ENCODE measurements at places on chromosomes 1 and 21.
A peak's percentile ranks its signal among the peaks of the same experiment; 100 is the strongest.

- DNase-seq, result no peak
These were observed 186.5 kb upstream of the GALNT2 start for GRCh38 chr1:229880271-229881170.

DNA sequence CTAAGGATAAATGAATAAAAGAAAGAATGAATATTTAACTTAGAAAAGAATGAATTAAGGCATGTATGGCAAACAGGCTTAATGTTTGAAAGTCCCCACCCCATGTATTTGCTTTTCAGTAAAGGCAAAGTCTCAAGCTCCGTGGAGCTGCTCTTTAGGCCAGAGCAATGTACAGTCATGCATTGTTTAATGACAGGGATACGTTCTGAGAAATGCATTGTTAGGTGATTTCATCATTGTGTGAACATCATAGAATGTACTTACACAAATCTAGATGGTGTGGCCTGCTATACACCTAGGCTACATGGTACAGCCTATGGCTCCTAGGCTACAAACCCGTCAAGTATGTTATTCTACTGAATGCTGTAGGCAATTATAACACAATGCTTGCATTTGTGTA is 51.6 kb upstream of the SPATA6 start:
- DNase-seq, result no peak

- DNase-seq, result no peak
These were observed 625 bp upstream of the DARS2 start for GRCh38 chr1:173823781-173824314.

DNA sequence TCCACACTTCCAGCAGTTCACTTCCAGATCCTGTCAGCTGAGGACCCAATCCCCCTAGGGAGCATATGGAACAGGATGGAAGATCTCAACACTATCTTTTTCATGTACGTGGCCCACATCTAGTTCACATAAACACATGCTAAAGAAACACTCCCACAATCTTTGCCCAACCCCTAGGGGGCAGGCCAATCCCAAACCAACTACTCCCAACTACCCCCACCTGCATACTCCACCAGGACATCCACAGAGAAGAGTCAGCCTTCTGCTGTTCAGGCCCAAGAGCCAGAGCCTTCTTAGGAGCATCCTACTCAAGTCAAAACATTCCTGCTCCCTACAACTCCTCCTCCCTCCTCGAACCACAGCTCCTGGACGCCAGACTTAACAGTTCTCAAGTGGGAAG is 5.6 kb upstream of the SLC5A9 start:
- DNase-seq, result no peak

GRCh38 chr1:180563026-180563827 is 4.5 kb downstream of the OVAAL start:
- no peak for DNase-seq

GRCh38 chr1:30508611-30509010 is 214.8 kb downstream of the MATN1 start:
- no peak for DNase-seq

DNA sequence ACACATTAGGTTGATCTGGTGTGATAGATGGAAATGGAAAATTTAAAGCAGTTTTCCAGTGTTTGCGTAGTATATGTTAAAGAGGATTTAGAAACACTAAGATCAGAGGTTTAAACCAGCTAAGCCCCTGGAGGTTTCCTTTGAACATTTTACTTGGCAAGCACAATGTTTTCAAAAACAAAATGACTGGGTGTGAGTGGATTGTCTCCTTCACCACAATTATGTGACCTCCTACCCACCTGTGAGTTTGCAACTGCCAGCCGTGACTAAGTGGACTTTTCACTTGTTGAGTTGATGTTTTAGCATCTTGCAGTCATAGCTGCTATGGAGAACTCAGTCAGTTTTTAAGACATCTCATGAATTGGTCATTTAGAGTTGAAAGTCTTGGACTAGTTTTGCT is 4.7 kb downstream of the CCDC190 start:
- no peak for DNase-seq

DNA sequence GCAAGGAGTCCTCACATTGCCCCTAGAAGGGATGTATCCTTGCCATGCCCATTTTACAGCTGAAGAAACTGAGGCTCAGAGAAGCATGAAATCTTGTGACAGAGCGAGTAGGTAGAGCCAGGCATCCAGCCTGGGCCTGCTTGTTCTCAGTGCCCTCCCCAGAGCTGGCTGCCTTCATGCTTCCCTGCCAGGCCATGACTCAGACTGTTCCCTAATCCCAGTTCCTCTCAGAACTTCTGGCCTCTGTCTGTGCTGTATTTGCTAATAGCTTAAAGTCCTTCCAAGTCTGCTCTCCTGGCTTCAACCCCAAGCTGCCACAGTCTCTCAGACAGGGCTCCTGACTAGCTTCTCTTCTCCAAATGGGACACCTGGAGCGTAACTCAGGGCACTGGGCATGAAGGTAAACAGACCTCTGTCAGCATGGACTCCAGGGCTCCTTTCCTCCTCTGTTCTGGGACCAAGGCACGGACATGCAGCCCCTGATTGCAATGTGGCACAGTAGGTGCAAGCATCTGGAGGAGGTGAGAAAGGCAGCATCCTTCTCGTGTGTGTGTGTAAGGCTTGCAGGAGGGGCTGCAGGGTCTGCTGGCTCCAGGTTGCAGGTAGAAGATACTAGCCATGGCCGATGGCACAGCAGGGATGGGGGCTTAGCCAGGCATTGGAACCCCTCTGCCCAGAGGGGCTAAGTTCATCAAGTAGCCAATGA is 122.7 kb downstream of the HMGB4 start:
- DNase-seq, result peak; percentile 48

GRCh38 chr21:28421716-28422524 is 570.8 kb downstream of the LTN1 start:
- no peak for DNase-seq

DNA sequence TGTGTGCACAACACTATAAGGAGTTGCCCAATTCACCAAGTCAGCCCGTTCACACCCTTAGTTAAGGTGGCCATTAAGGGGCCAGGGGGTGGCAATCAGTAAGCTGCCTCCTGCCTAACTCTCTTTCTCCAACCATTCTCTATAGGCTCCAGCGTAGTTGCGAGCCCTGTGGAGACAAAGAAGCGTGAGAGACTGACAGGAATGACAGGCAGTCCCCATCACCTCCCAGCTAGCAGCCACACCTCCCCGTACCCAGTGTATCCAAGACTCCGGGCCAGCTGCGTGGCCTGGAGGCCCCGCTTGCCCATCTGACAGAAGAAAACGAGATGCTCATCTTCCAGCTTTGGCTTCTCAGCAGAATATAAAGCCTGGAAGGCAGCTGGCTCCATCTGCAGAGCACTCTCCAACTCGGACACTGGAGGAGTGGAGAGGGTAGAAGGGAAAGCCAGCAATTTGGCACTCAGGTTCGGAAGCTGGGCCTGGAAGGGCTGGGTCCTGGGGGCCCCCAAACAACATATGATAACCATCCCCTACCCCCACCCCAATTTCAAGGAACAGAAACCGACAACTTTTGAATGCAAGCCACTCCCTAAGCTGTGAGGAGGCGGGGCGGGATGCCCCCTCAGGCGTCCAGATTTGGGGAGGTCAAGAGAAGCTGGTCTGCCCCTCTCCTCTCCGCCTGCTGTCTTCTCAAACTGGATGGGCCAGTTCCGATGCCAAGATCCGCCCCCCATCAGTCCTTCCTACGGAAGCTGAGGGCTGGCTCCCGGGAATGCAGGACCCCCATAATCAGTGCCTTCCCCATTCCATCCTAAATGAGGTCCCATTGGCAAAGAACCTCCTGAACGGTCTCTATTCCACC is 872 bp downstream of the TSTD1 start:
- DNase-seq, result no peak

GRCh38 chr1:226957714-226958113 is 17.6 kb downstream of the COQ8A start:
- no peak for DNase-seq

- DNase-seq, result no peak
These were observed 13.9 kb upstream of the BCAR3 start for GRCh38 chr1:93695411-93696005.

GRCh38 chr1:10839188-10839770 is 42.8 kb upstream of the CASZ1 start:
- DNase-seq, result no peak

Measured in dorsolateral prefrontal cortex (tissue), 122 donors.